ENCODE measurements at places on chromosomes 2 and 18. TPM values are rescaled to one million over a fixed set of nuclear protein-coding genes. Genes with fewer than 3 reads are reported as not detected.

DNA sequence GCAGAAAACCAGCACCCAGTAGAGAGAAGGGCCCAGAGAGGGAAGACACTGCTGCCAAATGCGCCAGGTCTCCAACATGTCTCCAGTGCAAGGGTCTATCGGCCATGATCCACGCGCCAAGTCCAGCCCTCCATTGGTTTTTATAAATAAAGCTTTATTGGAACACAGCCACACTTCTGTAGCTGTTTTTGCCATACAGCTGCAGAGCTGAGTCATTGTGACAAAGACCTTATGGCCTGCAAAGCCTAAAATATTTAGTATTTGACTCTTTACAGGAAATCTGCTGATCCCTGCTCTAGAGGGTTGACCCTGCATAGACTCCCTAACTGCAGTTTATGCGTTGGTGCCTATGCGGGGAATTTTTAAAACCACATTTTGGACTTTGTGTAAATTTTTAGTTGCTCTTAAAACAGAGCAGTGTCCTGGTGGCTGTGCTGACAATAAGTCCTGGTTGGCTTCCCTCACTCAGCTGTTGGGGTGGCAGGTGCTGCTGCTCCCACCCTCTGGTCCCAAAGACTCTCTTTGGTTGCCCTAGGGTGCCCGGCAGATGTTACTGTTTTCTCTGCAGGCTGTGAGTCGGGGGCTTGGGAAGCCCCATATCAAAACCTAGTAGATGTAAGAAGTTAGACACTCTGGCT lies 154.9 kb downstream of the CTIF start:
- DNase-seq = no peak

- no peak for DNase-seq
Measured at GRCh38 chr2:223945755-223946154, 620 bp upstream of the WDFY1 start.

DNA sequence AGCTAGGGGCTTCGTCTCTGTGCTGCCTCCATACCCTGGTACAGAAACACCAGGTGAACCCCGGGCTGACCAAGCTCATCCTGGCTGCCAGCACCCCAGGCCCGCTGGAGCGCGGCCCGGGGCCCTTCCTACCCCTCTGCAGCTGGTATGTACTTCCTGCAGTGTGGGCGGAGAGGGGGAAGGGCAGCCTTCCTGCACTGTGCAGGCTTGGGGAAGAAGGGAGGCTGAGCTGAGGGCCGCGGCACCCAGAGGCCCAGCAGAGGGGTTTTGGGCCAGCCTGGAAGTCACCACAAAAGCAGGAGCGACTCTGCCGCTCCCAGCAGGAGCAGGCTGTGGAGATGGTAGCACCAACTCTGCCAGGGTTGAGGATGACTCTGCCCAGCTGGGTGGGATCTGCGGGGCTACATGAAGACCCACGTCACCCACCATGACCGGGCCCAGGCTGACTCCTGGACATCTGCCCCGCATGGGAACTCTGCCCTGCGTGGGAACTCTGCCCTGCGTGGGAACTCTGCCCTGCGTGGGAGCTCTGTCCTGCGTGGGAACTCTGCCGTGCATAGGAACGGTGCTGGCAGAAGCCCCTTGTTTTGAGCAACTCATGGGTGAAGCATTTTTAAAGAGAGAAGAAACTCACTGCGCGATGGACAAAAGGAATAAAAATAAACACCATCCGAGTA lies 273.3 kb downstream of the NDUFA10 start:
- no peak for DNase-seq

DNA sequence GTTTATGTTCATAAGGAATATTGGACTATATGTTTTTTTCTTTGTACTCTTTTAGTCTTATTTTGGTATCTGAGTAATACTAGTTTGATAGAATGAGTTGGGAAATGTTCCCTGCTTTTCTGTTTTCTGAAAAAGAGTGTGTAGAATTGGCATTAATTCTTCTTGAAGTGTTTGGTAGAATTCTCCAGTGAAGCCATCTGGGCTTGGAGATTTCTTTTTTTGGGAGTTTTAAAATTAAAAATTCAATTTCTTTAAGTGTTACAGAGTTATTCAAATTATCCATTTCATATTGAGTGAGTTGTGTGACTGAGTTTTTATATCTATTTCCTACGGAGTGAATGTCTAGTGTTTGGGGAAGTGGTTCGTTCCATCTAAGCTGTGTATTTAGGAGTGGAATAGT lies 80.6 kb upstream of the HS6ST1 start:
- no peak for DNase-seq

GRCh38 chr2:238581126-238581525 lies 154.4 kb downstream of the ASB1 start:
- DNase-seq = no peak

DNA sequence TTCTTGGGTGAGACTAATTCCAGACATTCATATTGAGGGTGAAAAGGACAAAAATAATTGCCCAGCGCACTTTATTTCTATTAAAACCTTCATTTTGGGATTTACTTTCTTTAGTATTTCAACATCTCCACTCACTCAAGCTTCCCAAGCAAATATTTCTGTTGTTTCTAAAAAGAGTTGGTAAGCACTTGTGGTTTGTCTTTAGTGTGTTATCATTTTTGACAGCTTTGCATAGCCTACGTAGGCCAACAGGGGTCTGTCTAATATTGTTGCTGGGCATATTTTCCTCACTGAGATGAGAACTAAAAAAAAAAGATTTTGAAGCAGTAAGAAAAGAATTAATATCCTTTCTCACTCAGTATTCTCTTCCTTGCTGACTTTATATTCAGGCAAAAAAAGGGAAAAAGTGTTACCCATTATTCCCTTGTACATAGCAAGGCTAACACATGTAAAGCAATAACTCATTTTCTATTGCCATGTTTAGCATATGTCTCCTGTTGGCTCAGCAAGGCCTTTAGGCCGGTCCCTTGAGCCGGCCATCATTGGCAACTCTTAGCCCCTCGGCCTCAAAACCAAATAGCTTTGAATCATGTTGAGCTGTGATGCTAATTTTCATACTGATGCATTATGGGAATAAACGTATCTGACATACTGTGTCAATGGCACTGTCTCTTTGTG lies 494.2 kb downstream of the ARHGAP15 start:
- no peak for DNase-seq

- DNase-seq = no peak
Measured at GRCh38 chr2:157900684-157901083, 24.6 kb upstream of the ACVR1 start.

GRCh38 chr2:55236992-55237543 lies 4.6 kb downstream of the RPS27A start:
- no peak for DNase-seq

DNA sequence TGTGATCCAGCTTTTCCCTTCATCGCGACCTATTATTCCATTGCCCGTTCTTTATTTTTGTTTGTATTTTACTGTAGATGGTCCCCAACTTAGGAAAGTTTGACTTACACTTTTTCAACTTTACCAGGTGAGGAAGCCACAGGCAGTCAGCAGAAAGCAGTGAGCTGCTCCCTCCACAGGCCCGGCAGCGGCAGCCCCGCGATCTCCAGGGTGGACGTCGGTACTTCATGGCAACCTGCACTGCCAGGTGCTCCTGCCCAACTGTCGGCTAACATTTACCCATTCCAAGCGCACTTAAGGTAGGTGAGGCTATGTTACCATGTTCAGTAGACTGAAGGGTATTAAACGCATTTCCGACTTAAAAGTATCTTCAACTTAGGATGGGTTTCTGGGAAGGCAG lies 12.8 kb downstream of the ZNF516 start:
- no peak for DNase-seq

- no peak for DNase-seq
Measured at GRCh38 chr2:201574766-201575165, 68.5 kb downstream of the TMEM237 start.

Gene CD8B
- total RNA-seq = 2.5 TPM

Gene SNTG2
- 0.22 TPM for total RNA-seq

Gene DAW1
- 1.6 TPM for total RNA-seq

Gene REG3A
- total RNA-seq = not detected

Gene CCDC74B
- 5.6 TPM for total RNA-seq

Gene CYP27C1
- total RNA-seq = 0.52 TPM
